ENCODE measurements at places on chromosomes 4 and X.

DNA sequence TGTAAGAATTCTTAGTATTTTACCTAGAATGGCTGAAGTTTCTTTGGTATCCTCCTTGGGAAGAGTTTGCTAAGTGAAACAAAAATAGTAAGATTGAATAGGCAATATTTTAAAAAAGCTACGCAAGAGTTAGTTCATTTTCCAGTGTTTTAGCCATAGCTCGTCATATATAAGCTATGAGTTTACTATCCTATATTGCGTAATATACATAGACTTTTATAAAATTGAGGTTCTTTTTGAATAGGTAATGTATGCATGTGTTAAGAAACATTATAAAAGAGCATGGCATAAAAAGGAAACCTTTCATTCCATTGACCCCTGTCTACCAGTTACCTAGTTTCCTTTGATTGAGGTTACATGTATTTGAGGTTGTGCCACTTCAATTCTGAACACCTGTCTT, 67.0 kb downstream of the DACH2 start:
- no peak for DNase-seq

GRCh38 chr4:105707782-105708180, 708 bp downstream of the INTS12 start:
- no peak for DNase-seq

GRCh38 chrX:110442635-110443034, 84.0 kb downstream of the RTL9 start:
- no peak for DNase-seq

- DNase-seq, result no peak
These were observed 214.3 kb downstream of the RAPGEF2 start for GRCh38 chr4:159317203-159317602.

DNA sequence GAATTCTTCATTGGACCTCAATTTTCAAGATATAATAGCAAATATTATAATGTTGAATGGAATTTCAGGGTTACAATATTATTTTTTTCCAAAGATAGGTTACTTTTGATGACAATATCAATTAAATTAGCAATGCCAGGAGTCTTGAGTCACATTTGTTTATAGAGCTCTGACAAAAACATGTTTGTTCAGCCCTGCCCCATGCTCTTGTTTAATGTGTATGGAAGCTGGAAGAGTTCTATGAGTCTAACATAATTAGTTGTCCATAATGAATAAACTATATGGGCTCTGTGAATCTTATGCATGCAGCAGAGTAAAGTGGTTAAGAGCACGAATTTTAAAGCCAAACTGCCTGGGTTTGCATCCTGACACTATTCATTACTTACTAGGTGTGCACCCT, 22.9 kb upstream of the ALB start:
- DNase-seq, result no peak

DNA sequence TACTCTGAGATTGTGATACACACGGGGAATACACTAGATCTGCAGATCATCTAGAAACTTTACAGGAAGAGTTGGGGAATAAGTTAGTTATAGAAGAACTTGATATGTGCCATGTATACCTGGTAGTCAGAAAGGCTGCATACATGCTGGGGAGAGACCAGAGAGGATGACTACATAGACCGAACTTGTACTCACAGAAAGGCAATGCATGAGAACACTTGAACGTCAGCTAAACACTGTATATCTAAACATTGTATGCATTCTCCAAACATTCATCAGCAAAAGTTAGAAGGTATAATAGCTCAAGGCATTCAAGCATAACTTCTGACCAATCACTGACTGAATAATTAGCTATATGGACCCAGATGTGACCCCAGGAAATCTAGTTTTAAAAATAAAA, 78.0 kb upstream of the PDHA2 start:
- DNase-seq, result no peak

GRCh38 chrX:72394518-72395170, 88.9 kb upstream of the CITED1 start:
- no peak for DNase-seq

DNA sequence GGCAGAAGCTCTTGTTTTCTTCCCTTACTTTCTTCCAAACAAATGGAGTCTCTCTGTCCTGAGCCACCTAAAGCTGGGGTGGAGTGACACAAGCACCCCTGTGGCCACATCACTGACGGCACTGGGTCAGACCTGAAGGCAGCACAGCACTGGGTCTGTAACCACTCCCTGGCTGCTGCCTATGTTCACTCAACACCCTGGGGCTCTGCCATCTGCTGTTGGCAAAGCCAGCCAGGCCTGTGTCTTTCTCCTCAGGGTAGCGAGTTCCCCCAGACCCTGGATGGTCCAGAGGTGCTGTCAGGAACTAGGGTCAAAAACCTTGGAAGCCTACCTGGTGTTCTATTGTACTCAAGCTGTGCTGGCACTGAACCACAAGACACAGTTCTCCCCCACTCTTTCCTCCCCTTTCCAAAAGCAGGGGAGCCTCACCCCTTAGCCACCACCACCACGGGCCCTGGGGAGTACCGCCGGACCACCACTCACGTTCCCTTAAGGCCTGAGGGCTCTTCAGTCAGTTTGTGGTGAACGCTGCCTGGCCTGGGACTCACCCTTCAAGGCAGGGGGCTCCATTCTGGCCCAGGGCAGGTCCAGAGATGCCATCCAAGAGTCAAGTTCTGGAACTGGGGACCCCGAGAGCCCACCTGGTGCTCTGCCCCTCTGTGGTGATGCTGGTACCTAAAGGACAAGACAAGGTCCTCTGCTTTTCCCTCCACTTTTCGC, 31.5 kb downstream of the TMEM271 start:
- DNase-seq, result no peak

- no peak for DNase-seq
These were observed 25.6 kb upstream of the FRAS1 start for GRCh38 chr4:78031417-78031950.

DNA sequence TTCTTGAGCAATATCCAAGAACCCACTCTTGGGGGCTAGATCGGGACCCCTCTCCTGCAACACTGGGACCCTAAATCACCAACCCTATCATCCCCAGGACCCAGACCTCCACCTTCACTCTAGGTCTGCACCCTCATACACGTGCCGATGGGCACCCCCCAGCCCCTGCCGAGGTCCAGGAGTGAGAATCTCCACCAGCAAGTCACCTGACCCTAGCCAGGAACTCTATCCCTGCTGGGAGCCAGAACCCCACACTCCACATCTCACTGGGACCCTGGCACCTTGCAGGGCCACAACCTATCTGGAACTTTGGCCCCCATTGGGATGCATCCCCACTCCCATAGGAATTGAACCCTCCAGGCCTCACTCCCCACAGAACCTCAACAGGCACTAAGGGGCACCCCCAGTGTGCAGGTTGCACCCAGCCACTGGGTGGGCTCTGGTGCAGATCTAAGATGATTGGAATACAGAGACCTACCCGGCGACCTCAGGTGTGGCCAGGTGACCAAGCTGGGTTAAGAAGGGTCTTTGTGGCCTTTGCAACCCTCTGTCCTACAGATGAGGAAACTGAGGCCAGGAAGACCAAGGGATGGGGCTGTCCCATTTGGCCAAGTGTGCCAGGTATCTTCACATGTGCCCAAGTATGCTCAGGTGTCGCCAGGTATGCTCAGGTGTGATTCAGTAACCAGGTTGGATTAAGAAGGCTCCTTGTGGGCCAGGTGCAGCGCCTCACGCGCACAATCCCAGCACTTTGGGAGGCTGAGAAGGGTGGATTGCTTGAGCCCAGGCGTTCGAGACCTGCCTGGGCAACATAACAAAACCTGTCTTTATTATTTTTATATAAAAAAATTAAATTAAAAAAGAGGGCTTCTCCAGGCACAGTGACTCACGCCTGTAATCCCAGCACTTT, 3.1 kb upstream of the DHRSX start:
- no peak for DNase-seq

GRCh38 chr4:101649790-101650515, 140.6 kb upstream of the BANK1 start:
- no peak for DNase-seq

DNA sequence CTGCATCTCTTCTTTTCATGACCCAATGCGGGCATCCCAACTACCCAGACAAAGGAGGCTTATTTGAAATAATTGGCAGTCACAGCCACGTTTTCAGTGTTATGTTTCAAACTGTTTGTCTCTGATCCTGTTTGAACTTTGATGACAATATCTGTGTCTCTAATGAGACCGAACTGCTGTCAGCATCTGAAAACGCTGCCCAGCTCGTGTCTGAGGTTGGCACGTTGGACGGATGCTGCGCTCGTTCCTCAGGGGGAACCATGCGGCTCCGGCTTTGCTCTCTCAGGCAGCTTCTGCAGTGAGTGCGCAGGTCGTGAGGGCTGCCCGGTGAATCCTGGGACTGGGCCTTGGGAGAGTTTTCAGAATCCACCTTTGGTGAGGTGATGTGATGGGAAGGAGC, 58.4 kb upstream of the SORBS2 start:
- DNase-seq, result no peak

GRCh38 chr4:108188770-108189169, 20.0 kb upstream of the LEF1 start:
- no peak for DNase-seq

GRCh38 chrX:123961268-123962005, at the start of gene STAG2:
Gene STAG2, plus strand, starts transcription at chrX:123961706. Its CDS starts 60,922 bp downstream, at chrX:124022628.
- DNase-seq, result peak; percentile 49

GRCh38 chrX:120023259-120023658, 54.2 kb downstream of the RHOXF2B start:
- no peak for DNase-seq

Measured in NCI-H1417 treated with DMSO at 0.1 percent for 48 hours (cell line).